Mesendoderm (in vitro differentiated cells): ENCODE measurements at places on chromosomes 7 and 10.

- no peak for DNase-seq
Measured at GRCh38 chr10:70546584-70546983, 56.0 kb downstream of the PRF1 start.

DNA sequence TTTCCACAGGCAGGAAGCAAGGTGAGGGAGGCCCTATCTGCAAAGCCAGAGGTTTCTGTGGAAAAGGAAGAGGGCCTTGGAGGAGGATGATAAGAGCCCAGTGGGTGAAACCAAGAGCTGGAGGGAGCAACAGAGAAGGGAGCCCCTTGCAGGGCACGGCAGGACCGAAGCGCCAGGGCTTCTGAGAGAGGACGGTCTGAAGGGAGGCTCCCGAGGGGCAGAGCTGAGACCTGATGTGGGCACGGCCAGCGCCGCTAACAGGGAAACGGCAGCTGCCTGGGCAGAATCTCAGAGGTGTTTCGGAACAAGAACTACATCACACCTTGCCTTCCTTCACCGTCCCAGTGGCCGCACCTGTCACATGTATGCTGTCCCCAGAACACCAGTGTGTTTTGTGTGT lies 144.3 kb upstream of the ADARB2 start:
- DNase-seq, result no peak

- no peak for DNase-seq
Measured at GRCh38 chr7:102191556-102192379, 94.9 kb upstream of the SH2B2 start.

DNA sequence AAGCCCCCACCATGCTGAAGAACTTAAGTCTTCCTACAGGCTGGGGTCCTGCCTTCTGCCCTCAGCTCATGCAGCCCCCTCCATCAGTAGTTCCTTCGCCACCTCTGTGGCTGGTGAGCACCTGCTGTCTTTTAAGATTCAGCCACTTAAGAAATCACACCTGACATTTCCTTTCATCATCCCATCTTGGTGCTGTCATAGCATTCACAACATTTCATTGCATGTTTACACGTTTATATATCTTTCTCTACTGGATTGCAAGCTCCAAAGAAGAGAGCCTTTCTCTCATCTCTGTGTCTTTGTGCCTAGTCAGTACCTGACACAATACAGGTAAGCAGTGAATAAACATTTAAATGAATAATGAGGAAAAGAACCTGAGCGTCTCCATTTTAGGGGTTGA lies 38.3 kb downstream of the SND1 start:
- DNase-seq, result no peak

DNA sequence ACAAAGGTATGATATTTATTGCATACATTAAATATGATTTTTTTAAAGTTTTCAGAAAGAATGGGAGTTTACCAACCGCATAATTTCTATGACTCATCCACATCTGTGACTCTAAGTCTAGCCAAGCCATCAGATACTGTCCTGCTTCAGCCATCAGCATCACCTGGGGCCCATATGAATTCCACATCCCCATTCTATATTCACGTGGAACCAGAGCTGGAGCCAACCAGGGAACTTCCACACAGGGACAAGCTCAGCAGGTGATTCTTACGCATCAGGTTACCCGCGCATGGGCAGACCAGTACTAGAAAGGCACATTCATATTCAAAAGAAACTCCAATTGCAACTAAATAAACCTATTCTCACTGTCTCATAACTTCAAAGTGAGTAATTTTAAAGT lies 817.7 kb upstream of the IGFBP3 start:
- DNase-seq, result no peak

GRCh38 chr7:5217851-5218331 lies 27.9 kb downstream of the WIPI2 start:
- DNase-seq, result no peak

- DNase-seq, result no peak
Measured at GRCh38 chr10:43044448-43044921, 32.4 kb upstream of the RET start.

- no peak for DNase-seq
Measured at GRCh38 chr10:23693925-23694324, 255.1 kb downstream of the OTUD1 start.

DNA sequence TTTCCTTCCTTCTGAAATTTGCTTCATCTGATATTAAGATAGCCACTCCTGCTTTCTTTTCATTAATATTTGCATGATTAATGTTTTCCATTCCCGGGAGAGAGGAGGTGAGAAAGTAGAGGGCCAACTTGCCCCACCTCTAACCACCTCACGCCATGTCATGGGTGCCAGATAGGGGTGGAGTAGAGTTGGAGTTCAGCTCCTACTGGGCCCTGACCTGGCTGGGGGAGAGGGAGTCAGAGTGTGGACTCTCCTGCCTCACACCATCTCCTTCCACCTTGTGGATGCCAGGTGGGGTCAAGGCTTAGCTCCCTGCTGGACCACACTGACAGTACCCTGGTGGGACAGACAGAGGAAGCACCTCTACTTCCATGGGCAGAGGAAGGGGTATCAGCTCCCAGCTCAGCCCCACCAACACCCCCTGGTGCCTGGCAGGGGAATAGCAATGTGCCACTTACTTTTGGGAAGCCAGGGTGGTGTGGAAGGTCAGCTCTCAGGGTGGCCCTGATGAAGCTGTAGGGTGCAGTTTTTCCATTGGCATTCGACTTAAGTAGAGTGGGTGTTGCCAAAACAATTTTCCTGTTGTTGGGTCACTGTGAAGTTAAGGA lies 28.0 kb downstream of the CHST12 start:
- DNase-seq, result peak; percentile 57

GRCh38 chr7:151117565-151117964 lies 31.3 kb downstream of the AGAP3 start:
- no peak for DNase-seq

DNA sequence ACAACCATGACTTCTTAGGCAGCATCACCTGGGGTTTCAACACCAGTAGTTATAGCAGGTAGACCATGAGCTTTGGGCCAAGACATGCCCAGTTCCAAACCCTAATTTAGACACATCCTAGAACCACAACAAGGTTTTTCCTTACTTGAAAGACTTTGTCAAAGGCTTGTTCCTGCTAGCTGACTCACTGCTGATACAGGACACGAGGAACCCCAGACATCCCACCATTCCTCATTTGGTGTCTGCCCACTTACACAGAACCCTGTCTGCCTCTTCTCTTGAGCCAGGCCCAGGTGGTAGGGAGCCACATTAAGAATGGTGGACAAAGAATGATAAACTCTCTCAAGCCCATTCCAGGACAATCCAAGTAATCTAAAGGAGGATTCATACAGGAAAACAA lies 109.0 kb downstream of the CCDC71L start:
- DNase-seq, result no peak

GRCh38 chr7:71229699-71230098 lies 97.8 kb downstream of the GALNT17 start:
- DNase-seq, result no peak

DNA sequence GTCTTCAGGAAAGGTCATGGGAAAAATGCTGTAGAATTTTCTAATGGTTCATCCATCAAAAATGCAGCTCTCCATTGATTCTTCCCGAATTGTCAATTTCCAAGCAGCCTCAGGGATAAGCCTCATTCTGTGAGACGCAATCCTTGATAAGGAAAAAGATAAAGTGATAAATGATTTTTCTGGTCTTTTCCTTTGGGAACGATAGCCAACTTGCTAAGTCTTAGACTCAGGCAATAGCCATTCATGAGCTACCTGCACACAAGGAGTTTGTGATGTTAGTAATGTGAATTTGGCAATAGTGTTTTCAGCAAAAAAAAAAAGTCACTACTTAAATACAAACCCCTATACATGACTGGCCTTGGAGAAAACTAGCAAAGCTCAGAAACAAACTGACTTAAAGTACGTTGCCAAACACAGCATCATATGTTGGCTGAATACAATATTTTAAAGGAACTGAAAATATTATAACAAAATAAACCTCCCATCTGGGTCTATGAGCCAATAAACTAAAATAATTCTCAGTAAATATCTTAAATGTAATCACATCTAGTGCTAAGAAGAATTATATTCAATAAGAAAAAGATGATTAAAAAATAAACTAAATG lies 75.5 kb downstream of the KLF6 start:
- DNase-seq, result peak; percentile 22

GRCh38 chr10:3882855-3883254 lies 97.8 kb upstream of the KLF6 start:
- DNase-seq, result no peak

GRCh38 chr7:142891490-142892082 lies 6.0 kb upstream of the TRPV6 start:
- no peak for DNase-seq

DNA sequence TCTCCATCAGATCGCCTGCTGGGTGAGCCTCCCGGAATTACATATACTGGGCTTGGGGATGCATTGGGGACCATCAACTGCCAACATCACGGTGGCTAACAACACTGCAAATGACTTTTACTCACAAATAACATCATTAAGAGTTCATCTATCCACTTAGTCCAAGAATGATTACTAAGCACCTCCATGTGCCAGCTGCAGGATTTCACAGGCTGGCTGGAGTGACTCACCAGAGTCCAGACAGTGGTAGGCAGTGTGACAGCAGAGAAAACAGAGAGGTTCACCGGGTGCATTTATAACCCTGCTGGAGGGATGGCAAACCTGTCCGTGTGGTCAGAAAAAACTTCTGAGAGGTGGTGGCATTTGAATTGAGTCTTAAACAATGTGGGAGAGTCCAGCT lies 3.2 kb upstream of the IGFBP3 start:
- no peak for DNase-seq

DNA sequence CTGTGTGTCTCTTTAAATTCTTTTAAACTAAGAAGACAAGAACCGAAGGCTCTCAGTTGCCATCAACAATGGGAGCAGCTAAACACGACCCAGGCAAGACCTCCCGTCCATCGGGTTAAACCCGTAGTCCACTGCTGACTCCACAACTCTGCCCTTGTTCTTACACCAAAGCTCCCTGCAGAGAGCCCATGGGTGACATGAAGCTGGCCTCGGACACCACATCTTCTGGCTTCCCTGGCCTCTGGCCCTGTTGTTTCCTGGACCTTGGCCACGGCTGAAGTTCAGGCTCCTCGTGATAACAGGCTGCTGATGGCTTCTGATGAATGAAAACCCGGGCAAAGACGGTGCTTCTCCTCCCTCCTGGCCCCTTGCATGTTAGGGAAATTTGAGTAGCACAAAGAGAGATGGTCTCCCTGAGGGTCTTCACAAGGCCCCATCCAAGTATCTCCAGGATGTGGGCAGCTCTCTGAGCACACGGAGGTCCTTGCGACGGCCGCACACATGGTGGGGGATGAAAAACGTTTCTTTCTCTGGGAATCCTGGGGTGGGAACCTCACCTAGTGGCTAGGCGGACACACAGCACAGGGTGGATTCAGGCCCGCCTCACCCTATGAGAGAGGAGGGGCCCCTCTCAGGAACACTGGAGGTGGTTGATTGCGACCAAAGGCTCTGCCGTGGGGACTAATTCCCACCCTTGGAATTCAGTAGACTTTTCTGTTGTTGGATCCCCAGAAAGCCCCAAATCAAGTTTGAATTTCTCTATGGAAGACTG lies 271.1 kb downstream of the ADARB2 start:
- no peak for DNase-seq

- DNase-seq, result no peak
Measured at GRCh38 chr7:80593869-80594586, 44.4 kb upstream of the CD36 start.

DNA sequence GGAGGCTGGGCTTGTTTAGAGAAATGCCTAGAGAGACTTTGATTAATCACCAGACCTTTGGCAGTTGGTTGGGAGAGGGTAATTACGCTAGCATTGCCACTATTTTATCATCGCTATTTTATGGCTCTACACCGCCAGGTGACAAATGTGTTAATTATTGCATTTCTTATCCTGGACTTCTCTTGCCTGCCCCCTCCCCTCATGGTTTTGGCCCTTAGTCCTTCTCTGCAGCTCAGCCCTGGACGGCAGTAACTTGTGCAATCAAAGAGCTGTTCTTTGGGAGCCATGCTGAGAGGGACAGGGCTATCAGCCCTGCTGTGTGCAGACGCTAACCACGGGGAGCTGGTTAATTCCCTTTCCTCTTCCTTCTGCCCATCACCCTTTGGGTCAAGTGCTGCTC lies 585.0 kb downstream of the AUTS2 start:
- DNase-seq, result peak; percentile 66

DNA sequence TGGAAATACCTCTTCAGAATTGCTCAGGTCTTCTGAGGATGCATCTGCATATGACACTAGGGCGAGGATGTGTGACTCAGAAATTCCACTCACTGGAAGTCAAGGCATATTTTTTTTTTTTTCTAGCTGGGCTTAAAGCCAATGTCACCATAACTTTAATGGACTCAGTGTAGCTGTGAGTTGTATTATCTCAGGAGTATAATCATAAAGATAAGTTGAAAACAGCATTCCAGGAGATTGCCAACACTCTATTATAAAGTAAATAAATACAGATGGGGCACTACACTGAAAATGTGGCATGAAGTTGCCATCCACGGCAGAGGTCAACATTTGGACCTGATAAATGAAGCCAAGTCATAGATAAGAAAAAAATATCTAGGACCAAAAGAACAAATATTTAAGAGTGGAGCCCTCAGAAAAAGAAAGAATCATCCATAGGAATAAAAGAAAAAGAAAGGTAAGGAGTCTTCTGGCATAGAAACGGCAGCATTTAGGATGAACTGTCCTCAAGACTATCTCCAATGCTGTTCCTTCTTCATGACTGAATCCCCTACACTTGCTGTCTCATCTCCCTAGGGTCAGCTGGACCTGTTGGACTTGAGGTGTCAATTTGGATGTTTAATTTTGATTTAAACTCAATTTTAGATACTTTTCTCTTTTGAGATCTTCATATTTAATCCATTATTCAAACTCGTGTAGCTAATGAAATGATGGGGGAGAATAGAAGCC lies 72.9 kb upstream of the CAV2 start:
- DNase-seq, result peak; percentile 81

DNA sequence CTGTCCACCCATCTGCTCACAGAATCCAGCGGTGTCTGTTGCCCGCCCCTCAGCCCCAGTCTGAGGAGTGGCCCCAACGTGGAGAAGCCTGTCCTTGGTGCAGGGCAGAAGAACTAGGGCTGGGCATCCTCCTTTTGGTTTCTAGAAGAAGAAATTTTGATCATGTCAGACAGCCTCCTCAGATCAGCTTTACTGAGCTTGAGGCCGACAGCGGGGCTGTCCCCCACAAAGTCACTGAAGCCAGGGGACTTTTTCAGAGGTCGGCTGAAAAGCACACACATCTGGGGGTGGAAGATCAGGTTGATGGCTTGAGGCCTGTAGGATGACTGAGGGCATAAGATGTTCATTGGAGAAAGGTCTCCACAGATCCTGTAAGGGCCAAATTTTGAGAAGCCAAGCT lies 767.9 kb downstream of the GRID1 start:
- DNase-seq, result no peak

DNA sequence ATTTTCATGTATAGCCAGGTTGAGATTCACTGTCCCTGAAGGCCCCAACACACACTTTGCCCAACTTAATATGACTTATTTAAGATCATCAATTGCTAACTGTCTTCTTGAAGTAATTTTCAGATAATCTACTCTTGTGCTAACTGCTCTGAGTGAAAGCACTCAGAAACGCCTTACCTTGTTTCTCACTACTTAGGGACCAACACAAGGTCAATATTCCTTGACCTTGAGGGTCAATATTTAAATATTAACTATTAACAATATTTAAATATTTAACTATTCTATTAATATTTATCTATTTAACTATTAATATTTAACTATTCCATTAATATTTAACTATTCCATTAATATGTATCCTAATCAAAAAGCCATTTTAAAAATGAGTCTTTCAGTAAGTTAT lies 26.0 kb upstream of the HNRNPH3 start:
- no peak for DNase-seq

GRCh38 chr7:144390481-144390880 lies 13.0 kb downstream of the NOBOX start:
- DNase-seq, result no peak

- DNase-seq, result peak; percentile 47
Measured at GRCh38 chr7:104643587-104644217, 315.3 kb downstream of the LHFPL3 start.

GRCh38 chr7:94588075-94588474 lies 67.9 kb downstream of the SGCE start:
- no peak for DNase-seq
